HT-29 (cell line): ENCODE measurements at places on chromosomes 16 and 17.
A peak's percentile ranks its signal among the peaks of the same experiment; 100 is the strongest.

- peak; percentile 41 for DNase-seq
Measured at GRCh38 chr17:55825213-55825612, 74.4 kb downstream of the PCTP start.

- no peak for DNase-seq
Measured at GRCh38 chr17:76461765-76462555, 5.4 kb upstream of the AANAT start.

GRCh38 chr16:79104567-79104966, 496.0 kb downstream of the MAF start:
- no peak for DNase-seq

DNA sequence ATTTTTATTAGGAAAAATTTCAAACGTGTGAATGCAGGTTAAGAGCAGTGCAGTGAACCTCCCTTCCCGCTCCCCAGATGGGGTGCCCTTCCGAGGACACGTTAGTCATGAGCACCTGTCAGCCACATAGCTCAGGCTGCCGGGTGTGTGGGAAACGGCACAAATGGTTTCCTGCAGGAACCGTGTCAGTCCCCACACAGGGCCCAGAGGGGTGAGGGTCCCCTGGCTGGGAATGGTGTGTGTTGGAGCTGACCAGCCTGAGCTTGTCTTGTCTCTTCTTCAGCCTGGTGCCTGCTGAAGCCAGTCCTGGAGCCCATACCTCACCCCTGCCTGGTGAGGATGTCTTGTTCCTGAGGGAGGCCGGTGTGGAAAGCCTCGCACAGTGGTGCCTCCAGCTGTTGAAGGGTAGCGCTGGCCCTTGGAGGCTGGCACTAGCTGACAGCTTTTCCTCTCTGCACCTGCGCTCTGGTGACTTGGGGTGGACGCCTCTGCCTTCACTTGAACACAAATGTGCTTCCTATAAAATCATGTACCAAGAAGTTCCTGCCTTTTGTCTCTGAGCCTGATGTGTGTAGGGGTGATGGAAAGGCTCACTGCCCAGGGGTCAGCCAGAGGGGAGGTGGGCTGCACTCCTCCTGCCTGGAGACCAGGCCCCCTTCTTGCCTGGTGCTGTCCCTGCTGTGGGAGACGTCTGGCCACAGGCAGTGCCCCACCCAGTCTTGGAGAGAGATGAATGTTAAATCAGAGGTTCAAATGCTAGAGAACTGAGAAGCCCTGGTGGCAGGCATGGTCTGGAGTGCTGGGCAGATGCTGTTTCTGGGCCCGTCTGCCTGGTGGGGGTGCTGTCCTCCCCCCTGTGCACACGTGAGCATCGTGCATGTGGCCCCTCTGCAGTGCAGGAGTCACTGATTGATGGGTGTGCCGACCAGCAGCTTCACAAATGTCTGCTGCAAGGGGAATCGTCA, 102.6 kb upstream of the ZNF750 start:
- DNase-seq = no peak

GRCh38 chr17:10099051-10099571, 99.3 kb downstream of the GAS7 start:
- peak; percentile 12 for DNase-seq

DNA sequence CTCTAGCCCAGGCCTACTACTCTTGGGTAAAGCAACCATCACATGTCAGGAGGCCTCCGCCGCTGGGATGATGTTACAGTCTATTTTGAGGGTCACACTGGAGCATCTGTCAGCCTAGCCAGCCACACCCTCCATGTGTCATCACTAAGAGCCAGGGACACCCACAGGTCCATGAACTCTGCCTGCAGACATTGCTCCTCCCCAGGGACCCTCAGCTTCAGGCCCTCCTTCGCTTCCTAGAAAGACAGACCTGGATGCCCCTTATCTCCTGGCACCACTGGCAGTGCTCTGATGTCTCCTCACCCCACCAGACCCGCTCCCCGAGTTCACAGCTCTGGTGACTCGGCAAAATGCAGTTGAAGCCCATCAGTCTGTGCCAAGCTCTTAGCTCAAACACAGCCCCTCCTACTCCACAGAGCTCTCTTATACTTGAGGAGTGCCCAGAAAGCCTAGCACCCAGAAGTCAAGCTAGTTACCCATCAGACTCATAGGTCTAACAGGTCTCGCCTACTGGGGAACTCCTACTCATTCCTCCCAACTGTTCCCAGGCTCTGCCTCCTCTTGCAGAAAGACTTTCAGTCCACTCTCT, 5.9 kb downstream of the RANBP10 start:
- no peak for DNase-seq

DNA sequence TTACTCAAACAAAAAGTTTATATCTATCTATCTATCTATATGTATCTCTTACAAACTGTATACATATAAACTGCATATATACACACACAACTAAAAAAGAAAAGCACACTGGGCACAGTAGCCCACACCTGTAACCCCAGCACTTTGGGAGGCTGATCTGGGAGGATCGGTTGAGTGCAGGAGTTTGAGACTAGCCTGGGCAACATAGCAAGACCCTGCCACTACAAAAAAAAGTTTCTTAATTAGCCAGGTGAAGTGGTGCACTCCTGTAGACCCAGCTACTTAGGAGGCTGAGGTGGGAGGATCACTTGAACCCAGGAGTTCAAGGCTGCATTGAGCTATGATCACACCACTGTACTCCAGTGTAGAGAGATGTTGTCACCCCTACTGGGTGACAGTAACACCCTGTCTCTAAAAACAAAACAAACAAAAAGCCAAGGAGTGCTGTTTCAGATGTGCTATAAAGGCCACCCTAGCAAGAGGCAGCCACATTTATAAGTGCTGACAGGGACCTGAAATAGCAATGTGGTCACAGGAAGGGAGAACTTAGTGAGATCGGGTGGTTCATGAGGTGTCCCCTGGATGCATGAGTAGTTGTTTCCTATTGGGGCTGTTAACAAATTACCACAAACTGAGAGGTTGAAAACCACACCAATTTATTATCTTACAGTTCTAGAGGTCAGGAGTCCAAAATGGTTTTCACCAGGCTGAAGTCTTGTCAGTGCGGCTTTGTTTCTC, 4.8 kb downstream of the CD2BP2 start:
- DNase-seq = no peak

GRCh38 chr17:77729587-77729986, 228.9 kb upstream of the TNRC6C start:
- DNase-seq = no peak

DNA sequence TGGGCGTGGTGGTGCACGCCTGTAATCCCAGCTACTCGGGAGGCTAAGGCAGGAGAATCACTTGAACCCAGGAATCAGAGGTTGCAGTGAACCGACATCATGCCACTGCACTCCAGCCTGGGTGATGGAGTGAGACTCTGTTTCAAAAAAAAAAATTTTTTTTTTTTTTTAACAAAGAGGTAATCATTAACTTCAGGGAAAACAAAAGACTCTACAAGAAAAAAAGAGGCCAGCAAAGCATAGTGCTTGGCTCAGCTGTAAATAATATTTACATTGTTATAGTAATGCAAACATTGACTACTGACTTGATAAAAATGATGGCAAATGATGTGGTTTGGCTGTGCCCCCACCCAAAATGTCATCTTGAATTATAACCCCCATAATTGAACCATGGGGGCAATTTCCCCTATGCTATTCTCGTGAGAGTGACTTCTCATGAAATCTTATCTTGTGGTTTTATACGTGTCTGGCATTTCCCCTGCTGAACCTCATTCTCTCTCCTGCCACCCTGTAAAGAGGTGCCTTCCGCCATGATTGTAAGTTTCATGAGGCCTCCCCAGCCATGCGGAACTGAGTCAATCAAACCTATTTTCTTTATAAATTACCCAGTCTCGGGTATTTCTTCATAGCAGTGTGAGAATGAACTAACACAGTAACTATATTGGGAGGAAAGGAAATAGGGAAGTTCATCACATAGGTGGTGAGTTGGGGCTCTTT, 12.7 kb upstream of the SSTR2 start:
- DNase-seq = peak; percentile 43

- DNase-seq = no peak
Measured at GRCh38 chr16:18060351-18060750, 276.2 kb downstream of the NPIPA8 start.

GRCh38 chr16:24999856-25000461, 15.2 kb downstream of the ARHGAP17 start:
- DNase-seq = no peak

- DNase-seq = no peak
Measured at GRCh38 chr16:34758835-34759234, 1299.4 kb downstream of the TP53TG3F start.

DNA sequence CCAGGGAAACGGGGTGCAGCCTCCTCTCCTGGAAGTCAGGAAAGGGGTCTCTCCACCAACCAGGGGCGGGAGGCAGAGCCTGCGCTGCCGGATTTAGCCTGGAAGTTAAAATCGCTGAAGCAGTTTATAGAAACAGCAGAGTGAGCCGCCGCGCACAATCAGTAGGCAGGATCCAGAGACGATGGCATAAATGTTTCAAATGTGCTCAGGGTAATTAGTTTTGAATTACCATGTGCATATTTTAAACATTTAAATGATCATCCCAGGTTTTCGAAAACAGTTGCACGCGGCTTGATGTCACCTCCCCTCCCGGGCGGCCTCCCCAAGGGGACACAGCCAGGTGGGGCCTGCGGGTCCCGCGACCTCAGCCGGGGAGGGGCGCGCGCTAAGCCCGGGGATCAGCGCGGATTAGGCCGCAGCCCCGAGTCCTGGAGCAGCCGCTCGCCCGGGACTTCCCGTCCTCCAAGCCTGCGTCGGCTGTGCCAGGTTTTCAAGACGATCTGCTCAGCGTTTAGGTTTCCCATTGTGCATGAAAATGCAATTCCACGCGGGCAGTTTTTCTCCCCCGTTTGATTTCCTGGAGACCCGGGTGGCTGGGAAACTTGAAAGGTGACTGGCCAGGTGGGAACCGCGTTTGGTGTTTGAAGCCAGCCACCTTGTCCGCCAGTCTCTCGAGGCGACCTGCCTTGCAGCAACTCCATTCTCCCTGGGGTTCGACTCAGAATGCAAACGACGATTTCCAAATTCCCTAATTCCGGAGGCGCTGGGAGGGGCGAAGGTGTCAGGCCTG, 78.3 kb downstream of the RPA1 start:
- DNase-seq = no peak

DNA sequence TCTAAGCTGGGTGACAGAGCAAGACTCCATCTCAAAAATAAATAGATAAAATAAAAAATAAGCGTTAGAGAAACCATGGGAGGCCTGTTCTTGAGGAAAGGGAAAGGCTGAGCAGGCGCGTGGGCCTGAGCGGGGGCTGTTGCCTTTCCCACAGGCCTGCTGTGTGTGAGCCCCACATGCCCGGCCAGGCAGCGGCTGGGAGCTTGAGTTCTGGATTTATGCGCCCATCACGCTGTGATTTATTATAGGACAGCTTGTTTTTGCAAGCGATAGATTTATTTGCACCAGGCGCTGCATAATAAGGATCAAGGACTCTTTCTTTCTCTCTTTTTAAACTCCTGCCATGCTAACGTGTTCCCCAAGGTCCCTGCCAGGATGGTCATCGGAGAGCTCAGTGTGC, 14.8 kb upstream of the WFDC1 start:
- no peak for DNase-seq

DNA sequence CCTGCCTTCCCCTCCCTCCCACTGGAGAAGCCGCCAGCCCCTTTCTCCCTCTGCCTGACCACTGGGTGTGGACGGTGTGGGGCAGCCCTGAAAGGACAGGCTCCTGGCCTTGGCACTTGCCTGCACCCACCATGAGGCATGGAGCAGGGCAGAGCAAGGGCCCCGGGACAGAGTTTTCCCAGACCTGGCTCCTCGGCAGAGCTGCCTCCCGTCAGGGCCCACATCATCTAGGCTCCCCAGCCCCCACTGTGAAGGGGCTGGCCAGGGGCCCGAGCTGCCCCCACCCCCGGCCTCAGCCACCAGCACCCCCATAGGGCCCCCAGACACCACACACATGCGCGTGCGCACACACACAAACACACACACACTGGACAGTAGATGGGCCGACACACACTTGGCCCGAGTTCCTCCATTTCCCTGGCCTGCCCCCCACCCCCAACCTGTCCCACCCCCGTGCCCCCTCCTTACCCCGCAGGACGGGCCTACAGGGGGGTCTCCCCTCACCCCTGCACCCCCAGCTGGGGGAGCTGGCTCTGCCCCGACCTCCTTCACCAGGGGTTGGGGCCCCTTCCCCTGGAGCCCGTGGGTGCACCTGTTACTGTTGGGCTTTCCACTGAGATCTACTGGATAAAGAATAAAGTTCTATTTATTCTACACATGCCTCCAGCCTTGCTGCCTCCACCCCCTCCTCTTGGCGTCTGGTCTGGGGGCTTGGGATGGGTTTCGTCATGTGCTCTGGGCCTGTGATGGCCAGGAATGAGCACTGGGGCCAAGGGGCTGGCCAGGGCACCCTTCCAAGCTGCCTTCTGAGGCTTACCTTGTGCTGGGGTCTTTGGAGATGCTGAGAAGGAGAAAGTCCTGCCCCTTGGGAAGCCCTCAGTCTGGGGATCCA, 7.3 kb downstream of the GJD3 start:
- DNase-seq = no peak

- no peak for DNase-seq
Measured at GRCh38 chr17:50039058-50039457, 16.9 kb upstream of the ITGA3 start.

GRCh38 chr17:1473170-1473569, 17.1 kb upstream of the CRK start:
- DNase-seq = no peak

GRCh38 chr17:12395733-12396354, 269.8 kb upstream of the MYOCD start:
- peak; percentile 55 for DNase-seq

DNA sequence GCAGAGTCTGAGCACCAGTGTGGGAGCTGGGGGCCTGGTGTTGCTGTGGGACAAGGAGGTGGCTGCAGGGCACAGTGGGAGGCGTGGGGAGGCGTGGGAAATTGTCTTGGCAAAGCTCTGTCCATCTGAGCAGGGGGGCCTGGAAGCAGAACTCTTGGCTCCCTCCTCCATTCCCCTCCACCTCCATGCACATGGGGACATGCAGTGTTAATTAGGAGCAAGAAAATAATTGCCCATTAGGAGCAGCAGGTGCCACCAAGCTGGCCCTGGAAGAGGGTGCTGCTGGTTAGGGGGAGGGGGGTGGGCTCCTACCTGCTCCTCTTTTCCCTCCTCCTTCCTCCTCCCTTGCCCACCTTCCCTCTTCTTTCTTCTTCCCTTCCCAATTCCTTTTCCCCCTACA, 4.5 kb downstream of the TTYH2 start:
- no peak for DNase-seq

GRCh38 chr17:11330826-11331225, 89.8 kb downstream of the SHISA6 start:
- no peak for DNase-seq

GRCh38 chr17:60610473-60610872, 10.5 kb downstream of the PPM1D start:
- DNase-seq = no peak

- no peak for DNase-seq
Measured at GRCh38 chr17:70520447-70520846, 351.1 kb downstream of the KCNJ2 start.
